ENCODE measurements at places on chromosomes 5 and 9. TPM values are rescaled to one million over a fixed set of nuclear protein-coding genes. Genes with fewer than 3 reads are reported as not detected.

DNA sequence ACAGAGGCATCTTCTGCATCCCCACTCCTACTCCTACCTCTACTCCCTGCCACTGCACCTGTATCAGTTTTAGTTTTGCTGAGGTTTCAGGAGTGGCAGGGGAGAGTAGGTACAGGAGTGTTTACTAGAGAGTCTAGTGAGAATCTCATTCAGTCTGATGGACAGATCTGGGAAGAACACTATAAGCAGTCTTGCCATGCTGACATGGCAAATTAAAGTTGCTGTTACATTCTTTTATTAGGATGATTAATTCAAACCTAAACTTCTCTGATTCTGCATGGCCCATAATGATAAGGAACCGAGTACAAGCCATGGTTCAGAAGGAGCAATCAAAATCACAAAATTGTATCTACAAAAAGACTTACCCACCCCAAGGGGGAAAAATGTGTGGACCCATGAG, 7.4 kb downstream of the ARSK start:
- H3K27me3 ChIP-seq, result no peaks in the 10 kb centered on the region
- H3K4me3 ChIP-seq, result no peak overlapping the region
- H3K27ac ChIP-seq, result no peak overlapping the region
- no peak for DNase-seq

DNA sequence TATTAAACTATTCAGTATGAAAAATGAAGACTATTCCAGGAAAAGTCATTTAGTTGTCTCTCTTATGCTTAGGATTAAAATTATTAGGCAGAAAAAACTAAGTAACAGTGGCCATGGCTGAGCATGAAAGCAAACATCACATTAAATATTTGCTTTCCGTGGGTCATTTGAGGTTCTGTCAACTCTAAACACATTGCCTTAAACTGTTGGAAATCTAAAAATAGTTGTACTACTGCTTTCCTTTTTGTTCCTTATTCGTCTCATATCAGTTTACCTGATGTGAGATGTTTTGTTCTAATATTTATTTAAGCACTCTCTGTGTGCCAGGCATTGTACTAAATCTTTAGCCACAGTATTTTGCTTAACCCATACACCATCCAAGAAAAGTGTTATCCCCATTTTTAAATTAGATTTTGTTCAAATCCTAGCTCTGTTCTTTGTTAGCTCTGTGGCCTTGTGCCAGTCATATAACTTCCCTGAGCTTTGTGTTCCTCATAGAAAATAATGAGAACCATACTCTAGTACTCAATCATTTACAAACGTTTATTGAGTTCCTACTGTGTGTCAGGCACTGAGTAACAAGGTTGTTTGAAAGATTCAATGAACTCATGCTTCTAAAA, 18.7 kb upstream of the ZNF608 start:
- H3K4me1 ChIP-seq, result no peaks in the 10 kb centered on the region
- no peak for DNase-seq
- H3K4me3 ChIP-seq, result no peak overlapping the region

DNA sequence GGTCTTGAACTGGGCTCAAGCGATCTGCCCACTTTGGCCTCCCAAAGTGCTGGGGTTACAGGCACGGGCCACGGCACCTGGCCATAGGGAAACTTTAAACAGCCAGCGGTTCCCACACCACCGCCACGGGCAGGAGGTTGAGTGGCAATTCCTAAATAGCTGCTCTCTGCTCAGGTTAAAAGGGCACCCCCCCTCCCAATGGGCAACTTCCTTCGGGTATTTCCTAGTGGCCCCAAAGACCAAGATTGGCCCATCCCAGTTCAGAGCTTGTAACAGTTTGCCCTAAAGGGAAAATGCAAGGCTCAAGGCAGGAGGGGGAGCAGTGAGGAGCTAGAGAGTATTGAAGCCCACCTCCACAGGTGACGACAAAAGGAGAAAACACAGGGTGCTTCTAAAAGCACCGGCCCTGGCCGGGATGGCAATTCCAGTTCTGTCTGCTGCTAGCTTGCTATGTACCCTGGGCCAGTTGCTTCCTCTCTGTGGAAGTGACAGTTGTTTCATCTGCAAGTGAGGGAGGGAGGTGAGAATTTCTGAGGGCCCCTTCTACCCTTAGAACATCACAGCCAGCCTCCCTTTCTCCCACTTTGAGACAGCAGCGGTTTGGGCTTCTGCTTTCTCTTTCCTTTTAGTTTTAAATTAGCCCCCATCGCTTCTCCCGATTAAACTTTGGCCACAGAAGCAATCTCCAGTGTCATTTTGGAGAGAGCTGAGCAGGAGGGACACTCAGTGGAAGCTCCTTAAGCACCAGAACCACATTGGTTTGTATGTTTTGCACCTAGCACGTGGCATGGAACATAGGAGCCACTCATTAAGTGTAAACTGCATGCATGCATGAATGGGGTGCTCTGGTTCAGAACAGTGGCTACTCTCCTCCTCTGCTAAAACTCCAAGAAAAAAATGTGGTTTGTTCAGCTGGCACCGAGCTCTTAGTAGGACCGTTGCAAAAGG, 17.3 kb upstream of the TNIP1 start:
- no peak overlapping the region for H3K27ac ChIP-seq
- DNase-seq, result no peak
- no peaks in the 10 kb centered on the region for H3K27me3 ChIP-seq

The TMOD1 gene
- 22.1 TPM for total RNA-seq

The GRIN3A gene
- 5.9 TPM for total RNA-seq

GRCh38 chr5:43642428-43642827, 39.4 kb downstream of the NNT start:
- H3K36me3 ChIP-seq, result no peaks in the 10 kb centered on the region
- no peaks in the 10 kb centered on the region for H3K27me3 ChIP-seq
- H3K4me3 ChIP-seq, result no peak overlapping the region

GRCh38 chr5:87141544-87141943, 126.1 kb upstream of the RASA1 start:
- H3K27ac ChIP-seq, result no peak overlapping the region
- H3K4me1 ChIP-seq, result no peaks in the 10 kb centered on the region
- no peaks in the 10 kb centered on the region for H3K36me3 ChIP-seq
- DNase-seq, result no peak
- H3K27me3 ChIP-seq, result no peaks in the 10 kb centered on the region

DNA sequence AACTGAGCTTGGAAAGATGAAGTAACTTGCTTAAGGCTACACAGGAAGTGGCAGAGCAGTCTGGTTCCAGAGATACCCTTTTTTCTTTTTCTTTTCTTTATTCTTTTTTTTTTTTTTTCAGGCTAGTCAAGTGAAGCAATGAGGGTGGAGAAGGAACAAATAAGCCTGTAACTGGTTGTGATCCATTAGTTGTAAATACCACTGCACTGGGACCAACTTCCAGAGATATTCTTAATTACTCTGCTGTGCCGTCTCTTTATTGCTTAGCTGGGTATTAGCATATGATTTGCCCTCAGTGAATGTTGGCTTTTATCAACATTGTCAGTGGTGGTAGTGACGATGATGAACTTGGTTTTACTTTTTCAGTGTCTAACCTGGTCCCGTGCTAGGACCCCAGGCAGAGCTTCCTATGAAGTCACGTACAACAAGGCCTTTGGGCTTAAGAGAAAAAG, 26.7 kb downstream of the LNPEP start:
- no peaks in the 10 kb centered on the region for H3K27me3 ChIP-seq
- no peak for DNase-seq
- H3K4me3 ChIP-seq, result no peak overlapping the region

- H3K36me3 ChIP-seq, result no peaks in the 10 kb centered on the region
- no peak for DNase-seq
- H3K27me3 ChIP-seq, result no peaks in the 10 kb centered on the region
- no peak overlapping the region for H3K4me3 ChIP-seq
- no peak overlapping the region for H3K27ac ChIP-seq
Observed at GRCh38 chr9:121503444-121503843, 3.8 kb upstream of the GGTA1 start.

- peak overlapping the region; percentile 32 for H3K27ac ChIP-seq
- peaks cover 12% of the 10 kb centered on the region for H3K4me1 ChIP-seq
- no peak overlapping the region for H3K4me3 ChIP-seq
- H3K36me3 ChIP-seq, result no peaks in the 10 kb centered on the region
Observed at GRCh38 chr9:106916466-106917235, 53.7 kb downstream of the ZNF462 start.

DNA sequence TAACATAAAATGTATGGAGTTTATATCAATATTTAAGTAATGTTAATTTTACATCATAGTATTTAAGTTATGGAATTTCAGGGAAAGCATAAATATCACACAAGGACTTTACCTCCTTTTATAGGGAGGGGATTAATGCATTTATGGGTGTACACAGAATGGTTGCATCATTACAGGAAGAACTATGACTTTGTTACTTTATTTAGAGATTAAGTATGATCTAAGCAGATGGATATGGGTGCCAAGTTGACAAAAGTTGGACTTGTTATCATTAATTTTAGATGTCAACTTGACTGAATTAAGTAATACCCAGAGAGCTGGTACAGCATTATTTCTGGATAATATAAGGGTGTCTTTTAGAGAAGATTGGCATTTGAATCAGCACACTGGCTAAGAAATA, 160.5 kb upstream of the CDH10 start:
- DNase-seq, result no peak
- no peaks in the 10 kb centered on the region for H3K27me3 ChIP-seq
- no peak overlapping the region for H3K4me3 ChIP-seq
- H3K27ac ChIP-seq, result no peak overlapping the region

All from uterus (tissue), 4 donors.